ENCODE measurements at places on chromosomes 16 and 17.

GRCh38 chr16:69890114-69890891 is 60.8 kb upstream of the CLEC18A start:
- no peak for DNase-seq

- DNase-seq, result no peak
These were observed 85.7 kb downstream of the NCOR1 start for GRCh38 chr17:16129441-16130205.

DNA sequence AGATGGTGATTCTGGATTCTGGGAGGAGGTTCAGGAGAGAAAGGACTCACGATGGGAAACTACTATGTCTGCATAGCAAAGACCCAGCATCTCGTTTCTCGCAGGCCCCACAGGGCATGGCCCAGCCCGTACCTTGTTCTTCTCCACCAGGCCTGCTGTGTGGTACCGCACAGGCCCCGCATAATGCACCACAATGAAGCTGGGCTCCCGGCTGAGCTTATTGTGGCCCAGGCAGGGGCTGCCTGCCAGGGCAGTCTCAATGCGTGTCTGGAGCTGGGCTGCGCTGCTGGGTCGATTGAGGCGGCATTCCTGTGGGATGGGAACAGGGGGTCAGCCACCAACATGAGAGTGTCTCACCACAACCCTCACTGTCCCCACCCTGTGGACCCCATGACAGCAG is 20.4 kb downstream of the ZNHIT3 start:
- no peak for DNase-seq

DNA sequence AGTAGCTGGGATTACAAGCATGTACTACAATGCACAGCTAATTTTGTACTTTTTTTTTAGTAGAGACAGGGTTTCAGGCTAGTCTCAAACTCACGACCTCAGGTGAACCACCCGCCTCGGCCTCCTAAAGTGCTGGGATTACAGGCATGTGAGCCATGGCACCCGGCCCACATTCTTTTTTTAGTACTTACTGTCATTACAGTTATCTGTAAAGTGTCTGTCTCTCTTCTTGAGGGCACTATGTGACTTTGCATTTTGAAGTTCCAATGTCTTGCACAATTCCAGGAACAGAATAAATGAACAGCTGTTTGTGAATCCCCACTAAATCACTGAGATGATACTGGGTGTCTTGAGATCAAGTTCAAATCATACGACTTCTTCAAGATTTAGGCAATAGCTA is 1540.3 kb downstream of the CDH11 start:
- DNase-seq, result no peak

DNA sequence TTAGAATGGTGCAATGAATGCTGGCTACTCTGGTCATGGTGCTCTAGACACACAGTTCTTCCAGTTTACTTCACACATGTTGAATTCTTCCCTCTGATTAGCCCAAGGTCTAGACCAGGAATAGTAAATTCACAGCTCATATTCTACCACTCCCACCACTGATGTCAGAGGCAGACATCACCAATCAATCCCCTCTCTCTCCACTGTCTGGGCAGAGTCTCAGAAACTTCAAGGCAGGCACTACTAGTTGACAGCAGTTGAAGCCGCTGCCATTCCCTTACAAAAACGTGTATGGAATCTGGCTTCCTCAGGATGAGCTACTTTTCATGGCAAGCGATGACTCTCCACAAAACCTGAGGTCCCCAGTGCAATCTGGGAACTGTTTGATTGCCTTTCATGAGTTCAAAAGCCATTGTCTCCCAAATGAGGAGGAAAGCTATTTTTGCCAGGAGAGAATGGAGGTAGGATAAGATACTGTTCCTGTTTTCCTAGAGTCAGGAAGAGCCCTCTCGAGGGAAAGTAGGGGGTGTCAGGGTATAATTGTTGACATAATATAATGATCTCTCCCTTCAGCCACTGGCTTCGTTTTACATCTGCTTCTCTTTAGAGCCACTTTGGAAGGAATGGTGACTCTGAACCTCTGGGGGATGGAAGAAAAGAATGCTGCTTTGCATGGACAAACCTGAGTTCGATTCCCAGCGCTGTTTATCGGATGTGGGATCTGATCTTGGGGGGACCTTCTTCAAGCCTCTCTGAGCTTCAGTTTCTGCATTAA is 90.0 kb downstream of the FOXL1 start:
- DNase-seq, result no peak

DNA sequence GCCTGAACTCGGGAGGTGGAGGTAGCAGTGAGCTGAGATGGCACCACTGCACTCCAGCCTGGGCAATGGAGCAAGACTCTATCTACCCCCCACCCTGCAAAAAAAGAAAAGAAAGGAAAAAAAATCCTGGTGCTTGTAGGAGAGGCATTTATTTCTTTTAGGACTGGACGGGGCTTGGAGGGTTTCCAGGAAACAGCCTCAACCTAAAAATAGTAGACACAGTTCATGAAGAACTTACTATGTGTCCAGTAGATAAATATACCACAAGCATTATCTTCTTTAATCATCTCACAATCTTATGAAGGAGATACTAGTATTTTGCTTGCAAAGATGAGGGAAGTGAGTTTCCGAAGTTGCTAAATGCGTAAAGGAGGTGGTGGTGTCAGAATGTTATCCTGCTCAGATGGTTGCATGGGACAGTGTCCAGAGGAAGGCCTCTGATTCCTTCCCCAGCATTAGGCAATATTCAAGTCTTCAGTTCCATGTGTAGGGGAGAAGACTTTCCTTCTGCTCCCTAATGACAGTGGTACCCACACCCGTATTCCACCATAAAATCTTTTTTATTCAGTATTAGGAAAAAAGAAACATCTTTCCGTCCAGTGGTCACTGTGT is 263.2 kb downstream of the WWOX start:
- no peak for DNase-seq
